ENCODE measurements at places on chromosomes 1 and 21.
A peak's percentile ranks its signal among the peaks of the same experiment; 100 is the strongest.

- DNase-seq: no peak
These were observed 10.2 kb upstream of the PLXNA2 start for GRCh38 chr1:208254376-208254775.

- no peak for DNase-seq
These were observed 55.4 kb downstream of the WDR64 start for GRCh38 chr1:241707442-241707841.

DNA sequence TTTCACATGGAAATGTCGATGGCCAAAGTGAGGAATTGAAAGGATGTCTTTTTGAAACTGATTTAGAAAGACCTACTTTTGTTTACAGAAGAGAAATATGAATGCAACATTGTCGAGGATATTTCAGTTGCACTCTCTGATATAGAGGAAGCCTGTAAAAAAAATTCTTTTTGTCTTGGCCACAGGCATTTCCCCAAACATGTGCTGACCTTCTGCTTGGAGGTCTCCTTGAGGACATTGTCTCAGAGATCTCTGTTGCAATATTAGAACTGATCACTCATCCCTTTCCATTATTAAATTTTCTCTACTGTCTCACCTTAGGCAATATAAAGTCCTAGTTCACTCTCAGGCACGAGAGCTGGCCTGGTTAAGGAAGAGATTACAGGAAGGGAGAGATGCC lies 16.0 kb downstream of the S100A11 start:
- no peak for DNase-seq

- DNase-seq: peak; percentile 18
These were observed 41.2 kb upstream of the CFAP298 start for GRCh38 chr21:32653326-32653901.

GRCh38 chr1:192579010-192579738 lies 3.6 kb downstream of the RGS1 start:
- no peak for DNase-seq

- no peak for DNase-seq
These were observed 155.8 kb upstream of the PTGFR start for GRCh38 chr1:78334952-78335351.

GRCh38 chr1:18962855-18963737 lies 6.6 kb upstream of the IFFO2 start:
- DNase-seq: no peak

DNA sequence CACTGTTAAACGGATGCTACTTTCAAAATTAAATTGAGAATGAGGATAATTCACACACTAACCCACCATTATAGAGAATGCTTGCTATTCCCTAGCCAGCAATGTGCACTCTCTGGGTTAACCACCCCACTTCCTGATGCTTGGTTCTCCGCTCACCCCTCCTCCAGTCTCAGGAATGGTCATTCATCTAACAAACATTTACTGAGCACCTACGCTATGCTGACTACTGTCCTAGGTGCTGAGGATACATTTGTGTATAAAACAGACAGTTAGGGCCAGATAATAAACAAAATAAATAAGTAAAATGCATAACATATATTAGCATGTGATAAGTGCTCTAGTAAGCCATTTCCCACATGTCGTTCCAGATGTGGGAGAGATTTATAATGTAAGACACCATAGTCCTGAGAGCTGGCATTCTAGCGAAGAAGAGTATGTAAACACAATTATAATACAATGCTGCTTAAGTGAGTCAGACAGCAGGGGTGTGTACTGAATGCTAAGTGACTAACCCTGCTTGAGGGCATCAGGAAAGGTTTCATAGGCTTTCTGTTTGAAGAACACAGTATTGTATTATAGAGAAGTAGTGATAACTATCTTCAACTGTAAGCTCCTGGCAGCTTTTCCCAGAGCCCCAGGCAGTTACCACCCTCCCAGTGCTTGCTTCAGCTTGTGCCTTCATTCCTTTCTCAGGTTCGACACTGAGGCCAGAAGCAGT lies 126.7 kb upstream of the CACHD1 start:
- DNase-seq: no peak

- DNase-seq: no peak
These were observed 599.8 kb upstream of the CXADR start for GRCh38 chr21:16913010-16913409.

GRCh38 chr21:42080788-42081083 lies 9.6 kb downstream of the UMODL1 start:
- peak; percentile 36 for DNase-seq

- no peak for DNase-seq
These were observed 84.0 kb upstream of the COG2 start for GRCh38 chr1:230558324-230558723.

DNA sequence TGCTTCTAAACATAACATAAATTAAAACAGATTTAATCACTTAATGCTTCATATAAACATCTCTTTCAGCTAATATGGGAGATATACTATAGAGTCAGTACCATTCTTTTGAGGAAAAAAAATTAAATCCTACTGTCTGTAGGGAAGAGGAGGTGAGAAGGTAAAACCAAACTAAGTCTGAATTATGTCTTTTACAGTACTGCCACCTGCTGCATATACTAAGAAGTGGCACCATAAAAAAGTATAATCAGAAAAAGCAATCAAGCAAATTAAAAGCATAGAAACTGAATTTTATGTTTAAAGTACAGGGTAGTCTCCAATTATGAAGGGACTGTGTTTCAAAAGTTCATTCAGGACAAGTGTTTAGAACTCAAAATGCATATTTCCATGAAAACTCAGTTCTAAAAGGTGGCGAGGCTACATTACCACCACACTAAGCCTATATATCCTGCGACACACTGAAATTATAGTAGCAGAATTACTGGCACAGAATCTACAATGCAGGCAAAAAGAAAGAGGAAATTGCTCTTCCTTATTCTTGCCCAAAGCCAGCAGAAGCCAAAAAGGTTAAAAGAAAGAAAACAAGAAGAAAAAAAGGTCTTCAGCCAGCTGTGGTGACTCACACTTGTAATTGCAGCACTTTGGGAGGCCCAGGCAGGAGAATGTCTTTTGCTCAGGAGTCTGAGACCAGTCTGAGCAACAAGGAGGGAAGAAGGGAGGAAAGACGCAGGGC lies 9.0 kb downstream of the NSL1 start:
- DNase-seq: no peak

GRCh38 chr1:9699361-9699760 lies 47.8 kb downstream of the PIK3CD start:
- DNase-seq: no peak

DNA sequence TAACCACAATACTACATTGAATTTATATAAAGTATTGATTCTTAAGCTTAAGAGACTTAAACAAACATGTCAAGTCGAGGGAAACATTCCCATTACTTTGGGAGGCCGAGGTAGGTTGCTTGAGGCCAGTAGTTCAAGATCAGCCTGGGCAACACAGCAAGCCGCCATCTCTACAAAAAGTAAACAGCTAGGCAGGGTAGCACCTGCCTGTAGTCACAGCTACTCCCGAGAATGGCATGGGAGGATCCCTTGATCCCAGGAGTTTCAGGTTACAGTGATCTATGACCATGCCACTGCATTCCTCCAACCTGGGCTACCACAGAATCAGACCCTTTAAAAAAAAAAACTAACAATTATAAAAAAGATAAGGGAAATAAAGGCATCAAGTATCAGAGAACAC lies 50.4 kb downstream of the EIF4G3 start:
- no peak for DNase-seq

DNA sequence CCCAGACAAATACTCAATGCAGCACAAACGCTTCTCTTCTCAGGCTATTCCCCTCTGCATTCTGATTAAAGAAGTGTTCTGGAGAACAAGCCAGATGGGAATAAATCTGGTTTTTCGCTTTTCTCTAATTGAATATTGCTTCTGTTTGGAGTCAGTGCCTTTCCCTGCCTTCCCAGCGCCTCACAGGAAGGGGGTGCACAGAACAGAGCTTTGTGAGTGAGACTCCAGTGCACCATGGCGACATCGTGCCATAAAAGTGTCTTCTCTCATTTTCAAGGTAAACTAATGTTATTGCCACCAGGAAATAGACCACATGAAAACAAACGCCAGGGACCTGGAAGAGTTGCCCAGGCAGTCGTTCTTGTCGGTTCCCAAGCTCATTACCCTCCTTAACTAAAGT lies 43.6 kb upstream of the SLC45A1 start:
- DNase-seq: no peak

DNA sequence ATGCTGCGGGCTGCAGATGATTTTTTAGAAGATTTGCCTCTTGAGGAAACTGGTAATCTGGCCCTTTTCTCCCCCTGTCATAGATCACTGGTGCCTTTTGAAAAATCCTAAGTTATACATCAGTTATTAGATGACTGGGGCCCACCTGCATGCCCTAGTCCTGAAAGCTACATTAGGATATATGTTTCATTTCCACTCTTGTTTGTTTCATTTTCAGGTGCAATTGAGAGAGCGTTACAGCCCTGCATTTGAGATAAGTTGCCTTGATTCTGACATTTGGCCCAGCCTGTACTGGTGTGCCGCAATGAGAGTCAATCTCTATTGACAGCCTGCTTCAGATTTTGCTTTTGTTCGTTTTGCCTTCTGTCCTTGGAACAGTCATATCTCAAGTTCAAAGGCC lies 8.1 kb upstream of the IFI44 start:
- no peak for DNase-seq

DNA sequence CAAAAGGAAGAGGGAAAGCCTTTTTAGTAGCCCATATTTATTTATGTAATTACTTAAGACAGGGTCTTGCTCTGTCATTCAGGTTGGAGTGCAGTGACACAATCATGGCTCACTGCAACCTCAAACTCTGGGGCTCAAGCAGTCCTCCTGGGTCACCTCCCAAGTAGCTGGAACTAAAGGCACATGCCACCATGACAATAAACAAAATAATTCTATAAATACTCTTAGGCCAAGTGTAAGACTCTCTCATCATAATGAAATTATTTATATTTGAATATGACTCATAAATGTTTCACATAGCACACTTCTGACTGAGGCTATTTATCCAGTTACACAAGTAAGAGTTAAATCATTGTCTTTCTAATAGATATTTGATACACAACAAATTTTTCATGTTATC lies 314.7 kb downstream of the AMY1C start:
- peak; percentile 30 for DNase-seq

GRCh38 chr21:33127154-33127867 lies 57.4 kb downstream of the OLIG1 start:
- peak; percentile 69 for DNase-seq

DNA sequence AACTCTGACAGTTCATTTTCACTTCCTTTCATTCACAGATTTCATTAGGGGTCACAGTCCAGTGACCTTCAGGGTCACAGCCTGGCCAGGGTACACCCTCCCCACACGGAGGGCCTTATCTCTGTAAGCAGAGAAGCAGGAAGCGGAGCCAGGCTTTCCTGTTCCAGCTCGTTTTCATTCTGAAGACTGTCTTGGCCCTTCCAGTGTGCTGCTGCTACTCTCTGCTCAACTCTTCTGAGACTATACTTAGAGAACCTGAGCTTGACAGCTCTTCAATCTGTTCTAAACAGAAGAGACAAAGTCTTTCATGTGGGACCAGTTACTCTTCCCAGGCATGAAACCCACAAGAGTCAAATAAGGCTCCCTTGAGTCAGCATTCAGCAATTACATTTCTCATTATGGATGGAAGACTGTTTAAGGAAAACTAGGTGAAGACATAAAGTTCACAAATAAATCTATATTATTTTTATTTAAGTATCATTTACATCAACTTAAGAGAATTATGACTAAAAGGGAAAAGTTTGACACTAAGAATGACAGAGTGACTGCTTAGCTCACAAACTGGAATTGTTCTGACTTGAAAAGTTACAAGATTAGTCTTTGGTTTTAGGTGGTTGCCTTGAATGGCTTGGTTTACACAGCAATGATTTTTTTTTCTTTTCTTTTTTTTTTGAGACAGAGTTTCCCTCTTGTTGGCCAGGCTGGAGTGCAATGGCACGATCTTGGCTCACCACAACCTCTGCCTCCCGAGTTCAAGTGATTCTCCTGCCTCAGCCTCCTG lies 4.8 kb upstream of the TDRD10 start:
- no peak for DNase-seq

DNA sequence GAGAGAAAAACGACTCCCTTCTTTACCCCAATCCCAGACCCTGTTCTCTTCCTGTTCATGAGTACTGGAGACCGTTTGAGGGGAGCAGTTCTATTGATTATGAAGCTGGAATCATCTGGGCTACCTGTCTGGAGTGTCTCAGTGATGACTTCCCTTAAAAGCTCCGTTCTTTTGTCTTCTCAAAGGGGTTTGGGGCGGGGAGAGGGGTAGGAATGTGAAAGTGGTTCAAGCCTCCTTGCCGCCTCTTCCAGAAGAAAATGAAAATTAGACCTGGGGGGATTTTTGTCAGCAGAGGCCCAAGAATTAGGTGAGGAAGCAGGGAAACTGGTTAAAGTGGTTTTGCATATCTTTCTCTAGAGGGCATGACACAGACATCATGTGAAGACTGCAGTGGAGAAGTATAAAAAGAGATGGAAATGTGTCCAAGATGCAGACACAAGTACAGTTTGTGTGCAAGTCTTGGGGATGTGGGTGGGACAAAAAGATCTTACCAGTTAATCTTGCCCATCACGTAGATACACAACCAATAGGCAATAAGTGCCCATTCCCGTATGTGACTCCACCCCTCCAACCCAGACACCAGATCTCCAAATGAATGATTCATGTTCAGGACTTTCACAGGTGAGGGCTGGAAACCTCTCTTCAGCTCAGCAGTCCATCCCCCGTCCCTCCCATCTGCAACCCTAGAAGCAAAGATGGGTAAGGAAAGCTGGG lies 470 bp upstream of the MTMR11 start:
- DNase-seq: peak; percentile 26

DNA sequence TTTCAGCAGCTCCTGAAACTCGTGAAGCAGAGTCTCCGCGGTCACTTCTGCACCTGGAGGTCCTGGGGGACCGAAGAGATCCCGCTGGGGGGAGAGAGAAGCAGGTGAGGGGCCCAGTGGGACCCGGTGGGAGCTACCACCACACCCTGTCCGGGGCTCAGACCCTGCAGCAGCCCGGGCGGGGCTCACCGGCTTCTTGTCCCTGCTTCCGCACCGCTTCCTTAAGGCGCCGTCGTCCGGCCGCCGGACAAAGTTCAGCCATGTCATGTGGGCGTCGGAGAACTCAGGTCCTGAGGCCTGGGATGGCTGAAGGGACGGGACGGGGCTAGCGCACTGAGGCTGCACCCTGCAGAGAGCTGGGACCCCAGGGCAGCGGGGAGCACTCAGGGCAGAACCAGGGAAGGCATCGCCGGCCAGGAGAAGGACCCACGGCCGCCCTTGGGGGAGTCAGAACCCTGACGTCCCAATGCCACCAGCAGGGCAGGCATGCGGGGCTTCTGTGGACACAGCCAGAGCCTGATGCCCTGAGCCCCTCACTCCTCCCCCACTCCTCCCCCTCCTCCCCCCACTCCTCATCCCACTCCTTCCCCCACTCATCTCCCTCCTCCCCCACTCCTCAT lies 2.2 kb downstream of the C1QTNF12 start:
- no peak for DNase-seq

DNA sequence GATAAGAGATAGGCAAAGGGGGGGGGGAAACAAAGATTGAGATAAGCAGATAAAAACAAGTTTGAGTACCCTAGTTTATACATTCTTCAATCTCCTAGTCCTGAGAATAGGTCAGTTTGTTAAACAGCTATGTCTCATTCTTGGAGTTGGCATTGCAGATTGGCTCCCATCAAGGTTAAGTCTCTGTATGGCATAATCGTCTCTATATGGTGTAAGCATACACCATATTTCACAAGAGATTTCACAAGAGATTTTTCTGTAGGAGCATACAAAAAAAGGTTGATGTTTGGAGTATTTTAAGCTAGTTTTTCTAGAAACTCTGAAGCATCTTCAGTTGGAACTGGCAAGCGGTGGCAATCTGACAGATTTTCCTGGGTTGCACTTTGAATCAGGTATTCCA lies 35.8 kb downstream of the NCAM2 start:
- no peak for DNase-seq

GRCh38 chr1:169515641-169516040 lies 29.9 kb upstream of the SLC19A2 start:
- DNase-seq: no peak
